ENCODE measurements at places on chromosomes 6 and 20. TPM values are rescaled to one million over a fixed set of nuclear protein-coding genes. Genes with fewer than 3 reads are reported as not detected.
A peak's percentile ranks its signal among the peaks of the same experiment; 100 is the strongest.

- no peak for DNase-seq
These were observed 28.3 kb downstream of the SAYSD1 start for GRCh38 chr6:39086711-39087110.

DNA sequence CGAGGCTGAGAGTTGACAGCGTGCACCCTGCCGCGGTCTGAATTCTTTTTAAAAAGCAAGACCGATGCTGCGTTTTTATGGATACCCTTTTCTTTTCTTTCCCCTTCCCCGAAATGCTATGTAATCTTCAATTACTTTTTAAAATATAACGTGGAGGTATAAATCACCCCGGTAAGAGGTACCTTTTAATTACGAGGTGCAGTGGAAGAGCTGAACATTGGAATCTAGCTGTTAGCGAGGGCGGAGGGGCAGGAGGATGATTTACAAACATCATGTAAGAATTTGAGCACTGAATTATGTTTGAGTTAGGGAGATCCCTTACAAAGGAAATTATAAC is 1.2 kb downstream of the EYA2 start:
- DNase-seq = no peak

The CGAS gene
- polyA plus RNA-seq = 4.5 TPM

GRCh38 chr20:42430598-42430997 is 759.1 kb downstream of the PTPRT start:
- no peak for DNase-seq

The SLC17A1 gene
- polyA plus RNA-seq = not detected

DNA sequence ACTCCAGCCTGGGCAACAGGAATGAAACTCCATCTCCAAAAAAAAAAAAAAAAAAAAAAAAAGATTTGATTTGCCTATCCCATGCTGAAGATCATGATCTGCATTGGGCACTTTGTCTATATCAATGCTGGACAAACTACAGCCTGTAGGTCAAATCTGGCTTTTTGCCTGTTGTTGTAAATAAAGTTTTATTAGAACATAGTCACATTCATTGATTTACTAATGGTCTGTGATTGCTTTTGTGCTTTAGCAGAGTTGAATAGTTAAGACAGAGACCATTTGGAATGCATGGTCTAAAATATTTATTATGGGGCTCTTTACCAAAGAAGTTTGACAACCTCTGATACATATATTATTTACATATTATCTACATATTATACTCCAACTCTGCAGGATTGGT is 14.0 kb downstream of the PBOV1 start:
- no peak for DNase-seq

The SIGLEC1 gene
- polyA plus RNA-seq = 4.2 TPM

DNA sequence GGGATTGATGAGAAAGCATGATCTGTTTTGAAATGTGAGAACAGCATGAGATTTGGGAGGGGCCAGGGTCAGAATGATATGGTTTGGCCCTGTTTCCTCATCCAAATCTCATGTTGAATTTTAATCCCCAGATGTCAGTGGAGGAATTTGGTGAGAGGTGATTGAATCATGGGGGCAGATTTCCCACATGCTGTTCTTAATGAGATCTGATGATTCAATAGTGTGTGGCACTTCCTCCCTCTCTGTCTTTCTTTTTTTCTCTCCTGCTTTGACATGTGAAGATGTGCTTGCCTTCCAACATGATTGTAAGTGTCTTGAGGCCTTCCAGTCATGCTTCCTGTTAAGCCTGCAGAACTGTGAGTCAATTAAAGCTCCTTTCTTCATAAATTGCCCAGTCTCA is 1060.3 kb upstream of the CITED2 start:
- DNase-seq = peak; percentile 33

GRCh38 chr6:35237476-35237875 is 22.1 kb upstream of the ZNF76 start:
- no peak for DNase-seq

GRCh38 chr6:145490068-145490467 is 245.3 kb downstream of the EPM2A start:
- no peak for DNase-seq

The OR2B6 gene
- not detected for polyA plus RNA-seq

The GPX5 gene
- not detected for polyA plus RNA-seq

GRCh38 chr6:7617801-7618764 is 28.1 kb downstream of the SNRNP48 start:
- DNase-seq = no peak

GRCh38 chr20:2333821-2334220 is 38.0 kb downstream of the TGM3 start:
- no peak for DNase-seq

DNA sequence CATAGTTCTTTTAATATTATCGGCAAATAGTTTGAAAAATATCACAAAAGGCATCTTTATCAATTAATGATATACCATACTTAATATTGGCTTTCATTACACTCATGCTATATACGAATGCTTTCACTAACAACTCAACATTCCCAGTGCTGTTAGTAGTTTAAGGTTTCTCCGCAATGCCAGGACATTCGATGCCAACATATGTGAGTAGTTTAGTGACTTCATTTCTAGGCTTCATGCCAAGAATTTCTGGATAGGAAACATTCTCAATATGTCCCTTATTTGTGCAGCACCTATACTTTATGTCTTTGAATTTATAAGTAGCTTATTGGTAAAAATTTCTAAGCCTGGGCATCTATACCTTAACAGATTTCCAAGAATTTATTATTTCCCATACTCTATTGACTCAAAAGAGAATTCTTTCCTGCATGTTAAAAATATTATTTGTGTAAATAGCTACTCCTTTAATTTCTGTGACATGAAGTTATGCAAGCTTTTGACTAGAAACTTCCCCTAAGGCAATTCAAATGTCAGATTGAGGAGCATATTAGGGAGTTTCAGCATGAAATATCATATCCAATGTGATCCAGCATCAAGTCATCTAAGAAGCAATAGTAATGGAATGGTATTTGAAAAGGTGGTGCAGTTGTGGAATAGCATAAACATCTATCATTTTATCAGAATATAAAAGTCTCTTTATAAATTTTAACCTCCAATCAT is 236.0 kb upstream of the STXBP5 start:
- peak; percentile 64 for DNase-seq

- no peak for DNase-seq
These were observed 137.6 kb upstream of the RIN2 start for GRCh38 chr20:19620446-19620845.

The SAPCD1 gene
- 2.3 TPM for polyA plus RNA-seq

DNA sequence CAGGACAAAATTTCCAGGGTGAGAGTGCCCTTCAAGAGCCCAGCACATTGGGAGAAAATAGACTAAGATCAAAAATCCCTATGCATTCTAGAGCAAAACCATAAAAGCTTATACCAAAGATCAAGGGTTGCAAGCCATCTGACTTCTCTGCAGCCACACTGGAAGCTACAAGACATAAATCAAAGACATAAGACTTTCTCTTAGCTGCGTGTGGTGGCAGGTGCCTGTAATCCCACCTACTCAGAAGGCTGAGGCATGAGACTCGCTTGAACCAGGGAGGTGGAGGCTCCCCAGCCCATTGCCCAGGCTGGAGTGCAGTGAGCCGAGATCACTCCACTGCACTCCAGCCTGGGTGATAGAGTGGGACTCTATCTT is 91.9 kb upstream of the NXT1 start:
- no peak for DNase-seq

The THBD gene
- 7.3 TPM for polyA plus RNA-seq

- no peak for DNase-seq
These were observed 1.5 kb upstream of the PYGB start for GRCh38 chr20:25246182-25246999.

- DNase-seq = peak; percentile 52
These were observed 124.5 kb downstream of the HIVEP2 start for GRCh38 chr6:142820338-142821051.

The CYP39A1 gene
- polyA plus RNA-seq = 3.1 TPM

DNA sequence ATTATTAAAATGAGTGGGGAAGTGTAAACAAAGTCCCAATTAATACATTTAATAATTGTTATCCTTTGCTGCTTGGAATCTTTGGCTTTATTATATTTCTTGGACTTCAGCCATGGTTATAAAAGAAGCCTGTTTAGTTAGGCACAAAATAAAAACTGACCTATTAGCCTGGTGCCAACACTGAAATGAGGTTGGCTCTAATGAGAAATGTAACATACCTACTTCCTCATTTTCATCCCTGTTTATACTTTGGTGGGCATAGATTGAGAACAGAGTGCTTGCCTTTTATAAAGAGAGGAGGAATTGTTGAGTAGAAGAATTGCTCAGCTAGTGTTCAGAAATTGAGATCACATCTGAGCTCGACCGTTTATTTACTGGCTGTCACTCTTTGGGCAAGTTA is 471.3 kb downstream of the UTRN start:
- DNase-seq = no peak

DNA sequence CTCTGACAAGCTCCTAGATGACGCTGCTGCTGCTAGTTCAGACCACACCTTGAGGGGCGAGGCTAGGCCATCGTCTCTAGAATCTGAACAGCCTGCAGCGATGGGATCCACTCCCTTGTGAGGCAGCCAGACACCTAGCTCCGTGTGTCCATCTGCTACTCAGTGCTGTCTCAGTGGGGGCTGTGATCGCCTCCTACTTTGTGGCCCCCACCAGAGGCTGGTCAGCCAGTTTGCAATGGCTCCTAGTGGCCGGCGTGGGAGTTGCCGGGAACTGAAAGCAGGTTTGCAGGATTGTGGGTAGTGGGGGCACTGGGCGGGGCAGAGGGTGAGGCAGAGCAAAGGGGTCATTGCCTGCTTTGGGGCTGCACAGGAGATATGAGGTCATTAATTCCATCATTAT is 2.8 kb downstream of the CCN5 start:
- DNase-seq = no peak

DNA sequence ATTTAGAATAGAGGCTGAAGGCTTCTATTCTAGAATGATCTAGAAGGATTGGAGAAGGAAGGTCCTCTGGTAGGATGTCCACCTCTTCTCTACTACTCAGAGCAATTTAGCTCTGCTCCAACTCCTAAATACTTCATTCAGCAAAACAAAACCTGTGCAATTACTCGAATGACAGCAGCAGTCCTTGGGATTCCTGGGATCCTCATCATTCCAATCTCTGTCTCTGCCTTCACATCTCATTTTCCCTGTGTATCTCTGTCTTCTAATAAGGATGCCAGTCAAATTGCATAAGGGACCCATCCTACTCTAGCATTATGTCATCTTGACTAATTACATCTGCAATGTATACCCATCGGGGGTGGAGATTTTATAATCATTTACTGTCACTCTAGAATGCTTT is 5.5 kb upstream of the AIG1 start:
- no peak for DNase-seq

The DOK5 gene
- 23.3 TPM for polyA plus RNA-seq

DNA sequence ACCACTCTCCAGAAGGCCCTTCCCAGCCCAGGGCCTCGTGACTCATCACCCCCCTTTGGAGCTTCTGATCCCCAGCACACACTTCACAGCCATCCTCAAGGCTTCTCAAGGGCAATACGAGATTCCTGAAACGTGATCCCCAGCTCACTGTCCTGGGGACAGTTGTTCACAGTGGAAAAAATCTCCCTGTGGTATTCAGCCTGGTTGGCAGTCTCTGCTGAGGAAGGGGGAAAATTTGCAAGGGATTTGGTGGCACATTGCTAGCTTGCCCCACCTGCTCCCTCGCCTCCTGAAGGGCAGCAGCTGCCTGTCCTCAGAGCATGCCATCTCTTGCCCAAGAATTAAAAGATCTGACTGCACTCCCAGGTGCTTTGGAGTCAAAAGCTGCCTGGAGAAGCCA is 20.7 kb upstream of the PKHD1 start:
- DNase-seq = peak; percentile 56

DNA sequence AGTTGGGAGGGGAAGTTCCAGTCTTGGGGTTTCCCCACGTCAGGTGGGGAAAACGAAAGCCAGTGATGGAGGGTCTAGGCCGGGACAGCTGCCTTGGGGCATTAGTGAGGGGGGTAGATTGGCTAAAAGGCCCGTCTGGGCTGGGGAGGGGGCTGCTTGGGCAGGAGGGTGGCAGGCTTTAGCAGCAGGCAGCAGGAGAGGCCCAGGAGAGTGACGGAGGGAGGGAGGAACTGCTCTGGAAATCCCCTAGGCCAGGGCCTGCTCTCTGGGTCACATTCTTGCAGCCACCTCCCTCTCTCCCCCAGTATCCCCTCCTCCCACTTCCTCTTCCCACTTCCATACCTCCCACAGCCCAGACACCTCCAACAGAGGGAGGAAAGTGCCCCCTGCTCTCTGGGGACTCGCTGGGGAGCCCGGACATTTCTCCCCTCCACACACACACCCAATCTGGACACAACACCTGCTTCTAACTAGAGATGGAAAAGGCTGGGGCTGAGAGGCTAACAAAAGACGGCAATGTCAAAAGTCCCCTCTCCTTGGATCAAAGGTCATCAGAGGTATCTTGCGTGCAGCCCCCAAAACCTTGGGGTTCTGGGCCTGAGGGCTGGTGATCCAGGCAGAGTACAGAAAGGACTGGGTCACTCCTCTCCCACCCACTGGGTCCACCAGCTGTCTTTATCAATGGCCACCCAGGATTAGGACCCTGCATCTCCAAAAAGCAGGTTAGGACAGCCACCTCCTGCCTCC is 1.8 kb downstream of the NFKBIE start:
- DNase-seq = no peak

DNA sequence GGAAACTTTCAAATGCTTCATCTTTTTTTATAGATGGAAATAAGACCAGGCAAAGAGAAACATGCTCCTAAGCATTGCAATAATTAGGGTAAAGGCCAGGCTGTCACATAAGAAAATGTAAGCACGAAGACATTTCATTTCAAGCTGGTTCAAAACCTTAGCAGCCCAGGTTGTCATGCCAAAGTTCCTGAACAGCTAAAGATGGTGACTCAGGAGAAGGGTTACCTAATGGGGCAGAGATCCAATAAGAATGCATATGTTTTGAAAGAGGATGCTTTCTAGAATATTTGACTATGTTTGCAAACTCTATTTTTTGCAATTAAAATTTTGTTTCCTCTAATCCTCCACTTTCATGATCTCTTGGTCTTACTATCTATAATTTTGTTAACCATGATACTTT is 65.6 kb upstream of the PHACTR2 start:
- no peak for DNase-seq

DNA sequence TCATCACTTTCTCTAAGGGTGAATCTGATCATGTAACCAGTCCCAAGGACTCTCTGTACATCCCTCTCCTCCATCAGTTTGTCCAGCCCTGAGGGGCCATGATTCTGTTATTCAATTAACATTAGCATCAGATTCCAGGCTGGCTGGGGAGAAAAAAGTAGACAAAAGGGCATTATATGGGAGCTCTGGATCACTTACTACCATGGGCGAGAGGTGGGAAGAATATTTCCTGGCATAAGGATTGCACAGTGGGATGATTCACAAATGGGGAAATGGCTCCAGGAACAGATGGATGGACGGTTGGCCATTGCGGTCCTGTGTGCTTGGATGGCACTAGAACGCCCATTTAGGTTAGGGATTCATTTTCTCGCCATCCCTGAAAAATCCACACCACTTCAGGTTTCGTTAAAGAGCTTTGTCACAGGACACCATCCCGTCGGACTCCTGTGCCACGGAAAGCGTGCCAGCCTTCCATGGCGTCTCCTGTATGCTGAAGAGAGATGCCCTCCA is 112.6 kb downstream of the THBS2 start:
- DNase-seq = no peak

GRCh38 chr6:170272341-170273065 is 18.4 kb downstream of the DLL1 start:
- DNase-seq = no peak

The ECT2L gene
- 0.28 TPM for polyA plus RNA-seq

- no peak for DNase-seq
These were observed 23.8 kb upstream of the NXT1 start for GRCh38 chr20:23326774-23327173.
